ENCODE measurements at places on chromosomes 13 and 19. TPM values are rescaled to one million over a fixed set of nuclear protein-coding genes. Genes with fewer than 3 reads are reported as not detected.

Gene XRCC1
- total RNA-seq, result 20.7 TPM

Gene VRK3
- total RNA-seq, result 73.1 TPM

Gene CD22
- 7.9 TPM for total RNA-seq

Gene IGFL1
- not detected for total RNA-seq

Data from CD8-positive, alpha-beta T cell (primary cell).